Inflammatory macrophage treated with lipopolysaccharide for 4 hours (primary cell): ENCODE measurements at places on chromosomes 3 and 15.

DNA sequence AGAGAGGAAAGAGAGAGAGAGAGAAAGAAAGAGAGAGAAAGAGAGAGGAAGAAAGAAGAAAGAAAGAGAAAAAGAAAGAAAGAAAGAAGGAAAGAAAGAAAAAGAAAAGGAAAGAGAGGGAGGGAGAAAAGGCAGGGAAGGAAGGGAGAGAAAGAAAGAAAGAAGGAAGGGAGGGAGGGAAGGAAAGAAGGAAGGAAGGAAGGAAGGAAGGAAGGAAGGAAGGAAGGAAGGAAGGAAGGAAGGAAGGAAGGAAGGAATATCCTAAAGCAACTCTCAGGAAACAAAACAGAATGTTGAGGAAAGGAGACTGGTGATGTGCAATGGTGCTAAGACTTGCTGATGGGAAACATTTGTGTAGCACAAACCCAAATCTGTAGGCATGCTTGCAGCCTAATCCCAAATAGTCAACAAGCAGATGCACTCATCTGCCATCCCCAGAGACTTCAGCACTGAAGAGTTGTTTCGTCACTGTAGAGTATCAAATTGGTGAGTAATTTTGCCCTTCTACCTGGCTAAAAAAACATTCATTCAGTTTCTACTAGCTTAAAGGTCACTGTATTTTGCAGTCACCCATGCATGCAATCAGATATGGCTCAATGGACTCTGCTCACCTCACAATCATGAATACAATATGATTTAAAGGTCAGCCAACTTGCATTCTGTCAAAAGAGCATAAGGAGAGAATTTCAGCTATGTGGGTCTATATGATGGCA, 480.3 kb downstream of the FGF12 start:
- no peak for DNase-seq

DNA sequence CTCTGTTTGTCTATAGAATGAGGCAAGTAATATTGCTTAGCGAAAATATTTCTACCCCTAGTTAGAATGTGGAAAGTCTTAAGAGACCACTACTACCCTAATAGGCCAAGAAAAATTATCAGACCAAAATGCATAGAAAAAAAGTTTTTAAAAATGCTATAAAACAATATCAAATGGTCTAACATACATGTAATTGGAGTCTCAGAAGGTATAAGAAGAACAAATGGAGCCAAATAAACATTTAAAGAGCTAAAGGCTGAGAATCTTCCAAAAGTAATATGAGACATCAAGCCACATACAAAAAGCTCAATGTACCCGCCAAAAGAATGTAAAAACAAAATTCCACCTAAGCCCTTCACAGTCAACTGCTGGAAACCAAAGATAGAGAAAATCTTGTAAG, 133.5 kb upstream of the GADL1 start:
- DNase-seq: no peak

GRCh38 chr3:114671741-114672510, 378.1 kb downstream of the TIGIT start:
- DNase-seq: no peak

DNA sequence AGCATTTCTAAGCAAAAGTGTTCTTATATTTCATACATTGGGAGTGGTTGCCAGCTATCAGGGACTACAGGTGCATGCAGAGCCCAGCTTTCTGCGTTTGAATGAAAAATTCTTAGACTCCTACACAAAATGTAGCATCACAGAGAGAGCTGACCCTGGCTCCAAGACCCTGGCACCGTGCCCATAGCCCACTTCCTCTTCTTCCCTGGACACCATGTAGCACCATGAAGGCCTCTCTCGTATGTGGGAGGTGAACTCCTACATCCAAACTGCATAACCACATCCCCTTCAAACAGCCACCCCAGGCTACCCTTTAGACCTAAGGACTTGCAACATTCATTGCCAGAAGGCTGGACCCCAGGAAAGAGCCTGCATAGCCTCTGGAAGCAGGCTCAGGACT, 35.8 kb upstream of the ATOSA start:
- peak; percentile 74 for DNase-seq

DNA sequence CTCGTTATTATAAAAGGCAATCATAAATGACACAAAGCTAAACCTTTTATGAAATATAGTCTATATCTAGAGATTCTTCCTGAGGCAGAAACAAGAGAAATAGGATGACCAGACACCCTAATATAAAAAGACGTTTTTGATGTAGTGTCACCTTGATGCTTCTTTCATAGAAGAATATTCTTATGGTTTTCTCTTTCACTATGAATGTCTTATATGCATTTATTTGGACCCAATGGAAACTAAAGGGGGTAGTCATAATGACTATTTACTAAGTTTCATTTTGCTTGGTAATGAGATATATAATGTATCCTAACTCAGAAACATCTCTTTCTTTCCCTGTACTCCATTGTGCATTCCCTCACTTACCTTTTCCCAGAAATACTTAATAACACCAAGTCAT, 393.9 kb downstream of the RAP2B start:
- no peak for DNase-seq

DNA sequence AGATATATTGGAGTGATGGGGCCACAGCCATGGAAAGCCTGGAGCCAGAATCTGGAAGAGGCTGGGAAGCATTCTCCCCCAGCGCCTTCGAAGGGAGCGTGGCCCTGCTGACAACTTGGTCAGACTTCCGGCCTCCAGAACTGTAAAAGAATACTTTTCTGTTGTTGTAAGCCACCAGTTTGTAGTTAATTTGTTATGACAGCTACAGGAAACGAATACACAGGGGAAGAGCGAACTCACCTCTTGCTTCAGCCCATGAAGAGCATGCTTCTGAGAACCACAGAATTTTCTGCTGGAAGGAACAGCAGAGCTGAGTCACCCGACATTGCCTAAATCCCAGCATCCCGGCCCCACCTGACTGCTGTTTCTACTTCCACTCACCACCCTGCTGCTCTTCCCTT, 501.7 kb downstream of the SHQ1 start:
- DNase-seq: peak; percentile 55

GRCh38 chr3:137845194-137845593, 81.1 kb downstream of the SOX14 start:
- no peak for DNase-seq

DNA sequence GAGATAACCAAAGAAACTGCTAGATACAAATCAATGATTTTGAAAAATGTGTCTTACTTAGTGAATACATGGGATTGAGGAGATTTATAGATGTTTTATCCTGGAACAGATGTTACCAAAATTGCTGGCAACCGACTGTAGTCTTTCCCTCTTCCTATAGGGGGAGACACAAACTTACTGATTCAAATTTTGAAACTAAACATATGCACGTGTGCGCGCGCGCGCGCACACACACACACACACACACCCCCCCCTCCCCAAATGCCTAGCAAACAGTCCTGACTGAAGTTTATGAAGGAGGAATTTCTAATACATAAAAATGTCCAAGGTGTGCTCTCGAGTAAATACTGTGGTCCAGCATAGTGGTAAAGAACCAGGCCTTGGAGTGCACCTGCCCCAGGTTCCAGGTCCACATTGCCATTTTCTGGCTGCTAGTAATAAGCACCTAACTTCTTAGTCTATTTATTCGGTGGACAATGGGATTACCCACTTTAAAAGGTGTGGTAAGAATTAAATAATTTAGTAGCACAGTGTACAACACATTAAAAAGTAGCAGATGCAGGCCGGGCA, 18.5 kb upstream of the C3orf62 start:
- peak; percentile 49 for DNase-seq

DNA sequence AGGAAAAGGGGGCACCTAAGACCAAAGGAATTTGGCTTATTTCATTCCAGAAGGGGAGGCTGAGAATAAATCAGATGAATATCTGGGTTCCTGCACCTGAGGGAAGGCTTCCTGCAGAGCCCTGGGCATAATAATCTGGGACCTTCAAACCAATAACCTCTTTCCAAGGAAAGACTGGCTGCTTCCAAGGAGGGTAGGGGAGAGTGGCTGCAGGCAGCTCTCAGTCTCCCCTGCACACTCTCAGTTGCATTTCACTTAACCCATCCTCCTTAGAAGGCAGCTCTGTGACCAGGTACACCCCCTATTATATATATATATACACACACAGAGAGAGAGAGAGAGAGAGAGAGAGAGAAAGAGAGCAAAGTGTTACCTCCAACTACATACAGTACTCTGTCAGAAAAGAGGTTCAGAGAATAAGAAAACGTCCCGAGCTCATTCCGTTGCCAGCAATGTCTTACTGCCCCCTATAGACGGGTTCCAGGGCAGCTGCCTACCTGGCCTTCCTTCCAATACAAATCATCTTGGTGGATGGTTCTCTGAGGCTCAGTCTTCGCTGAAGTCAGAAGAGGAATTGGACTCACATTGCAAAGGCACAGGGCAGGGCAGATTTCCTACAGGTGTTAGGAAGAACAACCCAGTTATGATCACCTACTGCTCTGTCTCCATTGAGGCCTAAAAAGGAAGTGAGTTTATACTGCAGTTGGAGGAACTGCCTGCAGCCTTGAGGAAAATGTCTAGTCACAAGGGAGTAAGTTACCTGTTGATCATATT, 26.1 kb downstream of the CAPN3 start:
- DNase-seq: peak; percentile 21

GRCh38 chr3:168216851-168217250, 121.1 kb upstream of the GOLIM4 start:
- no peak for DNase-seq

DNA sequence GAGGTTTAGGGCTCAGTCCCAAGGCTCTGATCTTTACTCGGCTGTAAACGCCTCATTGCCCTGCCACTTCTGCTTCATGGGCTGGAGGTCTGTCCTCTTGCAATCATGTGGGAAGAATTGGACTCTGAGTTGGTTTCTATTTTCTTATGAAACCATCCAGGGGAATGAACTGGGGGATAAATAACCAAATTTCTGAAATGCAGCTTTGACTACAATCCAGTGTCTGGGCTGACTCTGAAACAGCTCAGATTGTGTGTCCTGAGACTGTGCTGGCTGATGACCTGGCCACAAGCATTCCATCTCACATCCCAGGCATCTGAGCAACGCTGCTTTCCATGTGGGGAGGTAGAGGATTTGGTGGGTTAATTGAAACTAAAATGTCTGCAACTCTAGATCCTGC, 71.0 kb upstream of the GALNT15 start:
- no peak for DNase-seq

GRCh38 chr15:40038275-40038637, 725 bp downstream of the SRP14 start:
- DNase-seq: peak; percentile 39

DNA sequence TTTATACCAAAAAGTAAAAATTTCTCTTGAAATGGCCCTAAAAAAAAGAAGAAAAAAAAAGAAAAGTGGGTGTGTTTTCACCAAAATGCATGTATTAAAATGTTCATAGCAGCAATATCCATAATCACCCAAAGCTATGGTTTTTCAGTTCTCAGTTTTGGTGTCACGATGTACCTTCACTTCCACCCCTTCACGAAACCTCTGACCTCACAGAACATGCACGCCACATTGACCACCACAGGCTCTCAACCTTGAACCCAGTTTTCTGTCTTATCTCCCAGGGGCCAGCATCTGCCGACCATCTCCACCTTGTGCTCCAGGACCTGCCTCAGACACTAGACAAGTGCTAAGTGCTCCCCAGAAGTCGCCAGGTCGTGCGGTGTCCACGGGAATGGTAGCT, 30.4 kb downstream of the COLQ start:
- no peak for DNase-seq

DNA sequence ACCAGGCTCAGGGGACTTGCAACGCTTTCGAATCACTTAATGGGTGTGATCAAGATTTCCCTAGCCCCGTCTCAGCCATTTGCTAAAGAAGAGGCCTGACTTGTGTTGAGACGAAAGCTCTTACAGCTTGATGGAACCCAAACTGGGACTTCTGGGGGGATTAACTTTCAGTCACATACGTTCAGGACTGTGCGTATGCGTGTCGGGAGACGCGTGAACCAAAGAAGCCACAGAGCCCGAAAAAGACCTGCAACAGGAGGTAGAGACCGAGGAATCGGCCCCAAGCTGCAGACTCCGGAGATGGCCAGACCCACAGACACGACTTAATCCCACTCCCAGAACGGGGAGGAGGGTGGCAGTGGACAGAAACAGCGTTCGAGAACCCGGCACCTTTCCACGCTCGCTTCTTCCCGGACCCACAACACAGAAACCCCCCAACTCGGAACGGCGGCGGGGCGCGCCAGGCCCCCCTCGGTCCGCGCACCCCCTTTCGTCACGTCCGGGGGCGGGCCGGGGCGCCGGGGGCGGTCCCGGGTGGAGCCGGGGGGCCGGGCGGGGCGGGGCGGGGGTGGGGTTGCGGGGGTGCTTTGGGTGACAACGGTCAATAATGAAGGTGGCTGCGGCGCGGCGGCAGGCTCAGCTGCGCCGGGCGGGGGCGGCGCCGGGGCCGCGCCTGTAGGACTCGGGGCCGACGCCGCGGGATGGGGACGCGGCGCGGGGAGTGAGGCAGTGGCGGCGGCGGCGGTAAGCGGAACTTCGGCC, at the start of gene ATP11B:
Gene ATP11B, plus strand, starts transcription at position 604 of the 762 bp plus-strand sequence. CDS start 256 bp downstream, outside the sequence.
- peak; percentile 75 for DNase-seq

DNA sequence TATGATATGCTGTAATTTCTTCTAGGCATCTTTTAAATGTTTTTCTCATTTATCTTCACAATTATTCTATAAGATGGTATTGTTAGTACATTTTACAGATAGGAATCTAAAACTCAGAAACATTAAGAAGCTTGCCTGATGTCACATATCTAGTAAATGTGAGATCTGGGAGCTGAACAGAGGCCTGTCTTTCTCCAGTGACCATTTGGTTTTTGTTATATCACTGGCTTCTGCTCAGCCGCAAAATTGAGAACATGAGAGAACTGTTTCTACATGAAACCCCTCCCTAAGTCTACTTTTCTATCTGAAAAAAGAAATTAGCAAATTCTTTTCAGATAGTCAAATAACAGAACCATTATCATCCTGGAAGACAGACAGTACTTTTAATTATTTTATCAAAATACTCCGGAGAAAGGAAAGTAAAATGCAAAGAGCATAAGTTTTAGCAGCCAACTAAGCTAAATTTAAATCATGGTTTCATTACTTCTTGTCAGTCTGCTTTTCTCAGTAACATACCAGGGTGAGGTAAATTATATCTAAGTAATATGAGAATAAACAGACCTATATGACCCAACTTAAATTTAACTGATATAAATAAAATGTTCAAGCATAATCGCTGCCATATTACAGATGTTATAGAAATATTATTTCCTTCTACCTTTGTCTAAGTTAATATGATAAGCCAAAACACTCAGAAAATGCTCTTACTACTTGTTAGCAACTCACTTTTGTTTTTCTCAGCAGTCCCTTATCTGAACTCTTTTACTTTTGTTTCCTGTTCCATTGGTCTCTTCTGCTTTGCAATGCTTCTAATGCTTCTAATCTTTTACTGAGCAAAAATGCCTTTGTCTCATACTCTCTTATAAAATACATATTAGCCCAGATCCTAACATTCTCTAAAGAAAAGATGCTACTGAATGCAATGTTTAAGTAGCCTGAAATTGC, 68.0 kb upstream of the MBNL1 start:
- DNase-seq: peak; percentile 54
